DMS79 (cell line): ENCODE measurements at places on chromosomes 5 and 9.
A peak's percentile ranks its signal among the peaks of the same experiment; 100 is the strongest.

DNA sequence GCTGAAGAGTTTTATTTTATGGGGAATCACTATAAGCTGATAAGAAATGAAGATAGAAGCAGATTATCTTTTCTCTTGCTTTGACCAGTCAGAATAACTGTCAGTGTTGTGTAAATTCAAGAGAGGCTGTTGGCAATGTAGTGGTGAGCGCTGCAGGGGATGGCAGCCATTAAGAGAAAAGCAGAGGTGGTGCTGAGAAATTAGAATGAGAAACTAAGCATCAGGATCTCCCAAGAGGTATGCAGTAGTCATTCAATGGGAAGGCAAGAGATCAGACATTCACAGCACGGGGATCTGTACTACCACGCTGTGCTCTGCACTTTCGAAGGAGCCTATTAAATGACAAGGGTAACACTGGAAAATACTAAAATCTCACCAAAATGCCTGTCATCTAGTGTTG lies 768.5 kb upstream of the ACO1 start:
- no peak for DNase-seq

- no peak for DNase-seq
Measured at GRCh38 chr9:15813076-15813475, 260.2 kb downstream of the CCDC171 start.

DNA sequence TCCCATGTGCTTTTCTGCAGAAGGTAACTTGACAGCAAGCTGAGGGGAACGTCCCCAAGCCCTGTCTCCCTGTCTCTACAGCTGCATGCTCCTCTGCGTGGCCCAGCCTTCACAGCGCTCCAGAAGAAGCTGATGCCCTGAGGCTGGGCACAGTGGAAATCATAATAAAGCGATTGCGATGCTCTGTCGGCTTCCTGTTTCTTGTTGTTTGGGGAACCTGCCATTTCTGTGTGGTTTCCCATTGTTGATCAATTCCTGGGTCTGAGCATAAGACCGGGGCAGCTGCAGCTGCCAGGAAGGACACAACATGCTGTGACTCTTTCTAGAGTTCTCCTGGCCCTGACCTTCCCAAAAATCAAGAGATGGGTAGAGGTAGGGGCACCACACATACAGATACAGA lies 7.2 kb upstream of the DNAJB5 start:
- DNase-seq, result no peak

- no peak for DNase-seq
Measured at GRCh38 chr9:19781240-19781639, 7.6 kb downstream of the SLC24A2 start.

- no peak for DNase-seq
Measured at GRCh38 chr5:79821-80220, 12.1 kb upstream of the PLEKHG4B start.

DNA sequence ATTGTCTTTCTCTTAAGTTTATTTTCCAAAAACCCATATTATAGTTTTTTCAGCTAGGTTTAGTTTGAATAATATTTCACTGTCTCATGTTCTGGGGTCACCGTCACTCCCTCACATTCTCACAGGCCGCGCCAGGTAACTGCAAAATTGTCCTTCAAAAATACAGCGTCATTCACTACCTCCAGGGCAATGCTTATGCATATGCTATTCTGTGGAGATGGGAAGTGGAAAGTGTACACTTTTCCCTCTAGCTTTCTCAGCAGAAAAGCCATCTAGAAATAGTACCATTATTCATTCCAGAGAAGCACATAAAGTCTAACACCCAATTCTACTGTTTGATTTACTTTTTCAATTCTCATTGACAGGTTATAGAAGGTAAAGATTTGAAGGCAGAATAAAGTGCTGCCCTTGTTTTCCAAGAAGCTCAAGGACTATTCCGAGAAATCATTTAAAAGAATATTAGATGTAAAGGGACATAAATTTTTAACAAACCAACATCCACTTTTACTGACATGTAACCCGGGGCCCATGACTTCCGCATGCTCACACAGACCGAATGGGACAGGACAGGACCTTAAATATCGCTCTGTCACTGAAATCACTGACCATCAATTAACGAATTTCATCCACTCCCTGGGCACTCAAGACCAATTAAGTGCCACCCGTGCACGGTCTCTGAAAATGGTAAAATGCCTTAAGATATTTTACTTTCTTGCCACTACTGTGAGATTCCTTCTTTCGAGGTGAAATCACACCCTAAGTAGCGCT lies 720 bp downstream of the NUDT12 start:
- no peak for DNase-seq

DNA sequence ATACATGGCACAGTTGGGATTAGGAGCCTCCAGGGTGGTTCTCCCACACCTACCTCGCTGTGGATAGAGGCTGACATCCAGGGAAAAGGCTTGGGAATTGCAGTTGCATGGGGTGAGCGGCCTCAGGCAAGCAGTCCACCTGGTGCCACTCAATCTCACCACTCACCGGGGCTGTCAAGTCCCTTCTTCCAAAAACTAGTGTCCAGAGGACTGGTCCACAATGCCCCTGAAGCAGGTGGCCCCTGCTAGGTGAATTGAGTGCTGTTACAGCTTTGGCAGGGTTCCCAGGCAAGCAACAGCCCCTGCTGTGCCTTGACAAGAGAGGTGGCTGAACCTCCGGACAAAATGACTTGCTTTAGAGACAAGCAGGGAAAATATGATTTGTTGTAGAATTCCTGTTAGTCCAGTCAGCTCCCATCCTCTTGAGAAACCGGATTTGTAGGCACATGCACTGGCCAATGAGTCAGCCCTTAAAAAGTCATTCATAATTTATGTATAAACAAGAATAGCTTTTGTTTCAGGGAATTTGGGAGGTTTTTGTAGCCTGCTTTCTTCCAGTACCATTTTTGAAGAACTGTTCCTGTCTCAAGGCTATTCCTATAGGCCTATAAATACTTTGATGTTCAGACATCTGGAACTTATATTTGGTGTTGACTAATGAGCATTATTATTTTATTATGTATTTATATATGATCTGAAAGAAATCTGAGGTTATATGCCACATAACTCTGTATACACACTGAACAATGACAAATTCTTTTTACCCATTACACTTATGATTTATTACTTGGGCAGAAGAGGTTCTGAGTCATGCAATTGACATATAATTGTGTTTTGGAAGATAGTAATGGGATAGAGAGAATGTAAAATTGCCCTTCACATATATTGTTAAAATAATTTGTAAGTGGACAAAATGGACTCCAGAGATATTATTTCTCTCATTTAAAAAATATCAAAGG lies 411.1 kb downstream of the ACTL7B start:
- DNase-seq, result peak; percentile 13

- DNase-seq, result no peak
Measured at GRCh38 chr5:178644826-178645545, 18.1 kb upstream of the CLK4 start.

GRCh38 chr5:65674749-65675148 lies 47.2 kb downstream of the SGTB start:
- DNase-seq, result no peak

DNA sequence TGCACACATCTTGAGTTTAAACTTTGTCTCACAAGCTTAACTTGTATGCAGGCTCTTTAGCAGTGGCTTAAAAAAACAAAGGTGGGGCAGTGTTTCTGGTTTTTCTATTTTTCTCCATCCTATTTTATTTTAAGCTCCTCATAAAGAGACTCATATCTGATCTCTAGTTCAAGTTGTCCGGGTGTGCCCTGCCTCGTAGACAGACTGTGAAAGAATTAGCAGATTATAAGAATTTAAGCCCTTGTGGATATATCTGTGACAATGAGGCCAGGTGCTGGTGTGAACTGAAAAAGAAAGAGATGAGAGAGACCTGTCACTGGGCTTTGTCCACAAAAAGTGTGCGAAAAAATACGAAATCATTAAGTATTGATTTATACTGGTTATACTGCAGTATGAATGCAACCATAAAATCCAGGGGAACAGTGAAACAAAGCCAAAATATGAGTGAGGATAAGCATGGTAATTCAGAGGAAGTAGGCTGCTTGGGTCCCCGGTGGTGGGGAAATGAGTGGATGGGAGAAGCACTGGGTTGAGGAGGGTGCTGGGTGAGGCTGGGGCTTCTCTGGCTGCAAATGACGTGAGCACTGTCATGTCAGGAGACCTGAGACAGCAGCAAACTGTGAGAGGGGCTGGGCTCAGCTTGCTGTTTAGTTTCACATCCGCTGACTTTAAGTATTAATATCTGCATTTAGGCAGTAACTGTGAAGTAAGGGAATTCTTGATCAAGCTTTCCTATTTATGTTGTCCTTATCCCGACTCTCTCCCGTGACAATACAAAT lies 179.7 kb upstream of the ANKRD55 start:
- DNase-seq, result no peak

DNA sequence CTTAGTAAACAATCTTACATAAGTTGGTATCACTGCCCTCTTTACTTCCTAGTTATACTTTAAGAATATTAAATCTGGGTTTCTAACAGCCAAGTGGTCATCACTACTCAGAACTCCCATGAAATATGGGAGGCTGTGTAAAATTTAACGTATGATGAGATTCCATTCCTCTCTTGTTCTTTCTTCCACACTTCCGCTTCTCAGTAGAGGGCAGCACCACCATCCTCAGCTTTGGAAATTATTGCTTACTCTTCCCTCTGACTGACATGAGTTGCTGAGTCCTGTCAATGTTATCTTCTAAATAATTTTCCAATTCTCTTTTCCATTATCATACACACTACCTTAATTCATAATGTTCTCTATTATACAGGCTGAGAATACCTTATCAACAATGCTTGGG lies 194.0 kb downstream of the RFX3 start:
- DNase-seq, result no peak

DNA sequence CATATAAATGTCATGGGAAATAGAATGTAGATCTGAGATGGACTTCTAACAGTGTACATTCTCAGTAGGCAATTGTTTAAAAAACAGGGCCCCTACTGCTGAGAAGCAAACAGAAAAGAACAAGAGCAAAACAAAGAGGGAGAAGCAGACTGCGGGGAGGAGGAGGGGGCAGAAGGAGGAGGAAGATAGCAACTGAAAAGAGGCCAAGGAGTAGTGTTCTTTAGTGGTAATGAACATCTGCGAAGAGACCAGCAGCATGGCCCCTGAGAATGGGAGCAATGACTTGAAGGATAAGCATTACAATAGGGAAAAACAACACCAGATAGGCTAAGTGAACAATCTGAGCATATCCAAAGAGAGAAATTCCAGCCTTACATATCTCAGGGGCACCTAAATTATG lies 36.8 kb downstream of the HAPLN1 start:
- no peak for DNase-seq

GRCh38 chr5:107672211-107673038 lies 1.7 kb upstream of the EFNA5 start:
- peak; percentile 70 for DNase-seq

DNA sequence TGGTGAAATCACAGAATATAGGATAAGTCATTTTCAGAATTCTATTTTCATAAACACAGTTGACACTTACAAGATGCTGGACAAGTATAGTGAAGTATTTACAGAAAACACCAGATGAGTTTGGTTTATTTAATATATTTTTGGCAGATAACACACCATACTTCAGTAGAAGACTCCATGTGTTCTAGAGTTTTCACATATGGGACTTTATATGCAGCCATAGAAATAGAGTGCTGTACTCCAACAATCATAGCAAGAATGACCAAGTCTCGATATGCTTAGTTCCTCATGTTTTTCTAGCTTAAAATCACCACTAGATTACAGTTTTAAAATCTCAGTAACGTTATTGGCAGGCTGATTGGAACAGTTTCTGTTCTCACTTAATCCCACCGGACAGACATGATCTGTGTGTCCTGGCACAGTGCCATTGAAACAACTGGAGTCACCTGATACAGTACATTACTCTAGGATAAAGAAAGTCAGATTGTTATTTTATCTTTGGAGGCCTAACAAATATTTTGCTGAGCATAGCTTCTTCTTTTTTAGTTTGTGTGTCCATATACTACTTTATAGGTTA lies 45.8 kb upstream of the ERBIN start:
- DNase-seq, result no peak

- DNase-seq, result no peak
Measured at GRCh38 chr9:104950838-104951237, 22.9 kb upstream of the ABCA1 start.

DNA sequence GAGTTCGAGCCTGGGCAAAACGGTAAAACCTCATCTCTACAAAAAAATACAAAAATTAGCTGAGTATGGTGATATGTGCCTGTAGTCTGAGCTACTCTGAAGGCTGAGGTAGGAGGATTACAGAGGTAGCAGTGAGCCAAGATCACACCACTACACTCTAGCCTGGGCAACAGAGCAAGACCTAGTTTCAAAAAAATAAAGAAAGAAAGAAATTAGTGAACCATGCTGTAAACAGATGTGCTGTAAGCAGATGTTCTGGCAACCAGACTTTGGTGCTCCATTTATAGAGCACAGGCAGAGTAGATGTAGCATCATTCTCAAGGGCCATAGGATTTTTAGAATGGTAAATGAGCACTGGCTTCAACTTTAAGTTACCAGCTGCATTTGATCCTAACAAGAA lies 115.4 kb downstream of the ST8SIA4 start:
- no peak for DNase-seq

- no peak for DNase-seq
Measured at GRCh38 chr9:134891713-134892112, 11.1 kb downstream of the FCN2 start.
